ENCODE measurements at places on chromosomes 6 and 20.

GRCh38 chr6:21219241-21219640 lies 374.3 kb upstream of the SOX4 start:
- no peak overlapping the region for H3K27ac ChIP-seq
- no peaks in the 10 kb centered on the region for H3K4me1 ChIP-seq
- no peak overlapping the region for H3K4me3 ChIP-seq
- no peaks in the 10 kb centered on the region for H3K36me3 ChIP-seq

GRCh38 chr20:61598586-61598985 lies 346.5 kb downstream of the CDH4 start:
- H3K27me3 ChIP-seq = peaks cover 52% of the 10 kb centered on the region
- H3K4me1 ChIP-seq = no peaks in the 10 kb centered on the region
- no peak for DNase-seq
- H3K27ac ChIP-seq = no peak overlapping the region

DNA sequence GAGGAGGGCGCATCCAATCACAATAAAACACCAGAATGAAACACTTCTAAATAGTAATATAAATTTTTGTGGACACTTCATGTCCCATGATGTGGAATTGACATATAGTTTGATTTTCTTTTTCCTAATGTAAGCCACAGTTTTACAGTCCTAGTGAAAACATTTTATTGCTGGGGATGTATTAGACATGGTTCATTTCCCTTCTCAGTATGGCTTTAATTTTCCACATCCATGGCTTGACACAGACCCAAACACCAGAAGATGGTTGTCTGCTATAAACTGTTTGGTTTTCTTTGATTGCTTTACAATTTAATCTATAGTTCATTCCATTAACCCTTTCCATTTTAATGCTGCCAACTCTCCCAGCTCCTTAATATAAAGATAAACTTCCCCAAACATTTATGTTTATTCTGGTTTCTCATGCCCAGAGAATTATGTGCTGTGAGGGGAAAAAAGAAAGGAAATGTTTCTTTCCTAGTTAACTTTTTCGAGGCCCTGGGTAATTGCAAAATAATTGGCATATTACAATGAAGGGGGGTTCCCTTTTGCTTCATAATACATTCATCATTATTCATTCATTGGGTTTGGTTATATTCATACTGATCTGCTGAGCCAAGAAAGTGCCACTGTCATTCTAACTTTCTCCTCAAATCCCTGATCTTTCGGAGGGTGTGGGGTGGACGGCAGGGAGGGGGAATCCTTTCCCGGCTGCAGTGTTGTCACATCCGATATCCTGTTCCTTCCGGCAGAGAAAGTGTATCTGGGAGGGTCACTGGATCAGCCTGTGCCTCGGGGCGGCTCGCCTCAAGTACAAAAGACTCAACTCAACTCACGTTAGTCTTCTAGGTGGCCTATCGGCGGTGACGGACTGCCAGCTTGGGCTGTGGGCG lies 127.6 kb upstream of the TFAP2D start:
- H3K36me3 ChIP-seq = no peaks in the 10 kb centered on the region
- no peaks in the 10 kb centered on the region for H3K4me1 ChIP-seq
- no peak overlapping the region for H3K4me3 ChIP-seq
- H3K27ac ChIP-seq = no peak overlapping the region
- no peak for DNase-seq

- H3K4me3 ChIP-seq = no peak overlapping the region
- H3K36me3 ChIP-seq = no peaks in the 10 kb centered on the region
- peak; percentile 22 for DNase-seq
- no peaks in the 10 kb centered on the region for H3K27me3 ChIP-seq
- H3K27ac ChIP-seq = peak overlapping the region; percentile 83
- peaks cover 52% of the 10 kb centered on the region for H3K4me1 ChIP-seq
Measured at GRCh38 chr20:53870426-53871315, 199.7 kb downstream of the BCAS1 start.

DNA sequence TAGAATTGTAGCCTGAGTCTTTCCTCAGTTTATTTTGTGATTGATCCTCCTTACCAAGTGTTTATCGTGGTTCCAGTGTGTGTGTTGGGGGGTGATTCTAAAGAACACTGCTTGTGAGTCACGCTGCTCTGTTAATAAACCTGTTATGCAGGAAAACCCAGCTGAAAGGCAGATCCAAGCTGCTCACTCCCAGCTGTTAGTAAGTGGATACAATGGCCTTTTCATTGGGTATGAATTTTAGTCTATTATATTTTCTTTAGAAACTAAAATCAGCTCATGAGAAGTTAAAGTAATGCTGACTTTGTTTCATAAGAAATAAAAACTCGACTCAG lies 12.2 kb upstream of the DSTN start:
- no peak overlapping the region for H3K27ac ChIP-seq
- no peaks in the 10 kb centered on the region for H3K36me3 ChIP-seq
- H3K27me3 ChIP-seq = no peaks in the 10 kb centered on the region
- no peaks in the 10 kb centered on the region for H3K4me1 ChIP-seq

DNA sequence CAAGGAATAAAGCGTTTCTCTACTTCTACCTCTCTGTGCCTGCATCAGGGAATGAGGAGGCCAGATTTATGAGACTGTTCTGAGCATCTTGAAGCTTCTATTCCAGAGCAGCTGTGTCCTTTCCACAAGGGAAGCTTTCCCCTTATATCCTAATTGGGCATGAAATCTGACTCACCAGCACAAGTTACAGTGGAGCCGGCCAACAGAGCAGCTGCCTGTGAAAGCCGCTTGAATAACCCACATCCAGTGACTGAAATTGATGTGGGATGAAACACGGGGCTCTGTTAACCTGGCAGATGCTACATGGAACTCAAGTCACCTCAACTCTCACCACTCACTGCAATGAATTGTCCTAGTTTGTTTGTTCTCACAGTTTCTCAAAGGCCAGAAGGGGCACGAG lies 400.3 kb downstream of the TFAP2A start:
- H3K36me3 ChIP-seq = no peaks in the 10 kb centered on the region
- H3K27ac ChIP-seq = no peak overlapping the region
- no peaks in the 10 kb centered on the region for H3K27me3 ChIP-seq
- no peaks in the 10 kb centered on the region for H3K4me1 ChIP-seq

DNA sequence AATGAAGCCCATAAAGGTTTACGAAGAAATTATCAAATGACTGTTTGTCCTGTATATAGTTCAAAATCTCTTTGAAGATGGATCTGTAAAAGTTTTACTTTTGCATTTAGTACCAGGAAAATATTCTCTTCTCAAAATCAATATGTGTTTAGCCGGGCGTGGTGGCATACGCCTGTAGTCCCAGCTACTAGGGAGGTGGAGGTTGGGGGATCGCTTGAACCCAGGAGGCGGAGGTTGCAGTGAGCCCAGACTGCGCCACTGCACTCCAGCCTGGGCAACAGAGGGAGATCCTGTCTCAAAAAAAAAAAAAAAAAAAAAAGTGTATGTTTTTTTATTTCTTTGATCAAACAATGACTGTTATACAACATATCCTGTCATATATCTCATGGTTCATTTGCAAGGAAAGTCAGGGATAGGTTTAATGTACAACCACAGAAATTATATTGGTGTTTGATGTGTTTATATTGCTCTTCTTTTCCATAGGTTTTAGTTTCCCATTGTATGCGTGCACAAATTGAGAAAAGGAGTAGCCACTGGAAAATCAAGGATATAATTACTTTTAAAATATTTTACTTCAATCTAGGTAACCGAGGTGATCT lies 40.1 kb downstream of the SOX4 start:
- no peaks in the 10 kb centered on the region for H3K36me3 ChIP-seq
- no peak for DNase-seq
- H3K4me1 ChIP-seq = no peaks in the 10 kb centered on the region

DNA sequence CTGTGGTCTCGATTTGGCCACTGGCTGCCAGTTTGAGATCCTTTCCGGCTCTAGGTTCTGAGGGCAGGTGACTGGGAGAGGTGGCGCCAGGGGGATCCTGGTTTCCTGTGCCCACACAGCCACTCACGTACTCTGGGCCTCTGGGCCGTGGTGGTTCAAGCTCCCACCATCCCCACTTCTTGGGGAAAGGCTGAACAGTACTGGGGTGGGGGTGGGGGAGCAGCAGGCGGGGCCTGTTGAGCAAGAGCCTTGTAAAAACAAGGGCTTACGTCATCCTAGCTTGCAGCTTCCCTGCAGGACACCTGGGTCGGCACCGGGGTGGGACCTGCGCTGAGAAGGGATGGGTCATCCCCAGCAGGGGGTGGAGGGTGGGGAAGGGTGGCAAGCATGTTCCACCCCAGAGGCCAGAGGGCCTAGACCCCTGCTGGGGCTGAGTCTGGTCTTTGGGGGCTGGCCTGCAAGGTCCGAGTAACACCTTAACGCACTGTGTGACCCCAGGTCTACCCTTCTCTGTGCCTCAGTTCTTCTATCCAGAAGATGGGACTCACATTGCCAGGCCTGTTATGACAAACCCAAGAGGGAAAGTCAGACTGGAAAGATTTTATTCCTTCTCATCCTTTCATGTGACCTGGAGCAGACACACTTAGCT lies 3.1 kb upstream of the CEBPB start:
- no peak overlapping the region for H3K27ac ChIP-seq
- no peaks in the 10 kb centered on the region for H3K36me3 ChIP-seq
- H3K4me1 ChIP-seq = no peaks in the 10 kb centered on the region
- H3K4me3 ChIP-seq = no peak overlapping the region
- DNase-seq = no peak

DNA sequence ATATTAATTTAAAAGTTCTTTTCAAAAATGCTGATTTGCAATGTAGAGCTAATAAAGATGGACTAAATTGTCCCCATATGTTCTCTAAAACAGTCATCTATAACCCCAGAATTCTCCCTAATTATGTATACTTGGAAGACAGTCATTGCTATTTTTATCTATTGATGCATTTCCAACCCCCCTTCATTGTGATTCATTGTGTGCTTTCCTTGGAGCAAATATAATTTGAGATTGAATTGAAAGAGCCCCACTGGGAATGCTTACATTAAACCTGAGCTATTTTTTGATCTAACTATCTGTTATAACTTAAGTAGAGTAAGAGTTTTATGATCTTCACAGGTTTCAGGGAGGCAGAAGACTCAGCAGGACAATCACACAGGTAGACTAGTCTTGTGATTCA lies 73.7 kb upstream of the PTCHD4 start:
- no peak for DNase-seq
- H3K4me3 ChIP-seq = no peak overlapping the region
- no peaks in the 10 kb centered on the region for H3K27me3 ChIP-seq
- no peaks in the 10 kb centered on the region for H3K4me1 ChIP-seq
- H3K36me3 ChIP-seq = no peaks in the 10 kb centered on the region
- no peak overlapping the region for H3K27ac ChIP-seq

GRCh38 chr6:159110013-159110412 lies 59.2 kb upstream of the FNDC1 start:
- no peaks in the 10 kb centered on the region for H3K36me3 ChIP-seq
- peaks cover 2% of the 10 kb centered on the region for H3K27me3 ChIP-seq
- H3K27ac ChIP-seq = no peak overlapping the region
- no peak for DNase-seq

DNA sequence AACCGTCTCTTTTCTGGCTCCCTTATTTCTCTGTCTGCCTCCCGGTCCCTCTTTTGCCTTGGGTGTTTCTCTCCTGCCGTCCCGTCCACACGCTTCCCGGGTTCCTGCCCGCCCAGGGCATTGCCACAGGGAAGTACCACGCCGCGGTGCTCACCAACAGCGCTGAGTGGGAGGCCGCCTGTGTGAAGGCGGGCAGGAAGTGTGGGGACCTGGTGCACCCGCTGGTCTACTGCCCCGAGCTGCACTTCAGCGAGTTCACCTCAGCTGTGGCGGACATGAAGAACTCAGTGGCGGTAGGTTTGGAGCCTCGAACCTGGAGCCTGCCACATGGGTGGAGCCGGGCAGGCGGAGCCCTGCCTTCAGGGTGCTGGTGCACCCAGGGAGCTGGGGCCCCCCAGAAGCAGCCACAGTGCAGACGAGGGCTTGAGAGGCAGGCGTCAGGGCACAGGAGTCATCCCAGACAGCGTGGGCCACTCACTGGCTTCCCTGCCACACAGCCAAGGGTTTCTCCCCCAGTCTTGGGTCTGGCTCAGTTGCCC lies 21.3 kb downstream of the NPEPL1 start:
- H3K4me3 ChIP-seq = no peak overlapping the region
- DNase-seq = no peak
- no peaks in the 10 kb centered on the region for H3K36me3 ChIP-seq
- no peaks in the 10 kb centered on the region for H3K4me1 ChIP-seq
- H3K27me3 ChIP-seq = 0 out of 2 replicates have a peak, but pooled peaks cover 1% of the 10 kb centered on the region
- no peak overlapping the region for H3K27ac ChIP-seq

GRCh38 chr20:63968928-63969760 lies 586 bp downstream of the ZNF512B start:
- H3K4me1 ChIP-seq = peaks cover 9% of the 10 kb centered on the region
- no peak for DNase-seq
- H3K4me3 ChIP-seq = peak overlapping the region; percentile 53
- no peaks in the 10 kb centered on the region for H3K36me3 ChIP-seq
- H3K27me3 ChIP-seq = peaks cover 5% of the 10 kb centered on the region

- H3K36me3 ChIP-seq = no peaks in the 10 kb centered on the region
- no peak for DNase-seq
- H3K4me1 ChIP-seq = no peaks in the 10 kb centered on the region
Measured at GRCh38 chr20:39660965-39661364, 698.8 kb downstream of the DHX35 start.

- H3K36me3 ChIP-seq = no peaks in the 10 kb centered on the region
- no peaks in the 10 kb centered on the region for H3K27me3 ChIP-seq
- no peak for DNase-seq
Measured at GRCh38 chr20:22962567-22963439, 72.3 kb upstream of the SSTR4 start.

DNA sequence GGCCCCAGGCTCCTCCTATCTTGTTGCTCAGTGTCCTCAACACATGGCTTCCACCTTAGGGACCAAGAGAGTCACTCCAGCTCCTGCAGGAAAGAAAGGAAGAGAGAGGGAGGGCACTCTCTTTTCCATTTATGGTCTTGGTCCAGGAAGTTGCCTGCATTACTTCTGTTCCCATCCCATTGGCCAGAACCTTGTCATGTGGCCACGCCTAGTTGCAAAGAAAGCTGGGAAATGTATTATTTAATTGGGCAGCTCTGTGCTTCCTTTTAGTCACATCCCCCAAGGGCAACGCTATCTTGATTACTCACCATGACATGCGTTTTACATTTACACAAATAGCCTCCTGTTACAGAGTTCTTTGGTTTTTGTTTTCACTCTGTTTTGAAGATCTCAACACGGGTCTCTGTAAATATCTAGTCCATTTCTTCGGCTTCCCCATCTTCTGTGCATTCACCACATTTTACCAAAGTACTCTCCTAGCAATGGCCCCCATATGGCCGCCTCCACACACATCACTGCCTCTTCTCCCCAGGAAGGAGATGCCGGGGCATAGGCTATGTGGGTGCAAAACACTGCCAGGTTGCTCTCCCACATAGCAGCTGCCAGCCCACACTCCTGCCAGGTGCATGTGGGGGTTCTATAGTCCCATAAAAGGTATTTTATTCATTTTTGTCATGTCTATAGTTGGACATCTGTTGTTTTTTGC lies 35.7 kb upstream of the ZMYND8 start:
- peaks cover 10% of the 10 kb centered on the region for H3K4me1 ChIP-seq
- peak; percentile 36 for DNase-seq
- no peaks in the 10 kb centered on the region for H3K27me3 ChIP-seq
- 0 out of 2 replicates have a peak overlapping the region, but pooled peaks have one; percentile 22 for H3K4me3 ChIP-seq
- no peak overlapping the region for H3K27ac ChIP-seq
- H3K36me3 ChIP-seq = no peaks in the 10 kb centered on the region

Data from MM.1S (cell line).